ENCODE measurements at places on chromosomes 3 and 15.

DNA sequence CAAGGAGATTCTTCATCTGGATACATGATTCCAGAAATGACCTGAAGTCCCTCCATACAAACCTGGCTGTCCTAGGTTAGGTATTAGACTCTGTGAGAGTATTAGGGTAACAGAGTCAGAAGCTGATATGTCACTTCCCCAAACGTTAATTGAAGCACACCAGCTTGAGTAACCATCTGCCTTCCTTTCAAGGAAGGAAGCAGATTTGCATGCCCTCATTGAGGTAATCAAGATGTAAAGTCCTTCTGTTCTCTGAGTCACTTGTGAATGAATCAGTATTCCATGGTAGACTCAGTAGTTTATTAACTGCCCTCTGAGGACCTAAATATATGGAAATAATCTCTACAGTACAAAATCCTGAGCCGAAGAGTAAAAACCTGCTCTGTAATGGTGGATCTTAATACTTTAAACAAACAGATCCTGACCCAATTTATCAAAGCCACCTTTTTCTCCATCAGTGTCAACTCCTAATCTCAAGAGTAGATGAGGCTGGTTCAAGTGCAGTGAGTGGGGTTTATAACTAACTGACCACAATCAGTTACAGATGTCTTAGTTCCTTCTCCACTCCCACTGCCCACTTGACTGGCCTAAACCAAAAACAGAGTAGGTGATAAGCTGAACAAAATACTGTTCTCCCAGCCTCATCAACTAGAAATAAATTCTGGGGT, 246.2 kb upstream of the CHRM5 start:
- DNase-seq: no peak

DNA sequence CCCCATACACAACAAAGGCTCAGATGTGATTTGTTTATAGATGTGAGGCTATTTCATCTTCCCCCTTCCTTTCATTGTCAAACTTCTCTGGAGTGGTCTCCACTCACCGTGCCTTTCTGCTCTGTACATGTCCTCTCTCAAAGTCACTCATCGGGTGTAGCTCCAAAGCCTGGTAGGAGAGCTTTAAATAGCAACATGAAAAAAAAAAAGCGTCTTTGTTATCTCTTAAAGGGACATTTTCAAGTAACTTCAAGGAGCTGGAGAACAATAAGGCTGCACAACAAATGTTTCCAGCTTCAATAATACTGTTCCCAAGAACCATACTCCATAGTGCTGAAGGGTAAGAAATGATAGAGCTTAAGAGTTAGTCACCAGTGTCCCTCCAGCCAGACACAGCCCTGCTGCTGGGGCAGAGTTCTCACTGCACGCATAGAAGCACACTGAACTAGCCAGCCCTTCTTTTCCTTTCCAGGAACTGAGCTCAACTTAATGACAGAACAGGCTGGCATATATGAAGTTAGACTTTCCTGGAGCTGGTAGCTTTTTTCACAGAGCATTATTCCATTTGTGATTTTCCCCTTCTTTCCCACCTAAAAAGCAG, 8.1 kb downstream of the FBXO40 start:
- no peak for DNase-seq

DNA sequence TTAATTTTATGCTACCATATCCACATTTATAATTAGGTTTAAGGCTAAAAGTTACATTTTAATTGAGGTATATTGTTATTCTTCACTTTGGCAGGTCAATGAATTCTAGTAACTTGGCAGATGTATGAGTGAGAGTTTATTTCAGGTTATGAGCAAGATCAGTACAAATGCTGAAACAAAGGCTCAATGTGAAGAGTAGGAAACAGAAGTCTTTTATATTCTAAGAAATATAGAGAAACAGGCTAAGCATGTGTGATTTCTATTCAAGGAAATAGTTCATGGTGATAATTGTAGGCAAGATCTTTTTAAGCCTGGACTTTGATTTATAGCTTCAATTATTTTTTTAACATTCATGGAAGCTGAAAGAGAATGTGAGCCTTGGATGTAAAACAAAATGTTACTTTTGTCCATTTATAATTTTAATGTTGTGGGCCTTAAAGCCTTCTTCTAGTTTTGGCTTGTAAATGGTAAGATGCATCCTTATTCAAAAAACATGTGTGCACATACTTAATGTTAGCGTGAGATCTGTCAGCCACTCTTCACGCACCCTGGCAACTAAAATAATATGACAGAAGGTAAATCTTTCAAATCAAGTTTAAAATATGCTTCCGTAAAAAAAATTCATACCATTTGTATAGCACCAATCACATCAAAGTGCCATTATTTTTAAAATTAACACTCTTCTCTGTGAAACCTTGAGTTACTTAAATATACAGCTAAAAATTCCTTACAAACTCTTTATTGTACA, 22.8 kb upstream of the OSTN start:
- DNase-seq: no peak

GRCh38 chr3:167787440-167787839, 51.9 kb downstream of the SERPINI1 start:
- DNase-seq: no peak

GRCh38 chr15:66635006-66635405, 67.0 kb upstream of the SMAD6 start:
- no peak for DNase-seq

- DNase-seq: no peak
These were observed 207.6 kb upstream of the AZI2 start for GRCh38 chr3:28556195-28556594.

DNA sequence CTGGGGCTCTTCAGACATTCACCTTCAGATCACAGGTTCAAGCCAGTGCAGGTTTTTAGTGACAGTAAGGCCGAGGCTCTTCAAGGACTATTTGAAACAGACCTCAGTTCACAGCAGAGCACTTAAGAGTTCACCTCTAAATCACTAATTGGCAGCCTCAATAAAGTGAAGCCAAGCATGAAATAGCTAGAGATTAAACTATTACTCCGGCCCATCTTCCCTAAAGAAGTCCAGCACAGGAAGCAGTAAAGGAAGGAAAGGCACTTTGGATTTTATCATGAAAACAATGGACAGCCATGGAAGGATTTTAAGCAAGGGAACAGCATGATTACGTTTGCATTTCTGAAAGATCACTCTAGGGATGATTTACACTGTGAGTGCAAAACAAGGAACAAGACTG, 27.6 kb upstream of the ARL6 start:
- no peak for DNase-seq

- no peak for DNase-seq
These were observed 7.9 kb downstream of the KIF9 start for GRCh38 chr3:47274652-47275051.

GRCh38 chr3:47910777-47911440, 105.3 kb downstream of the MAP4 start:
- no peak for DNase-seq

- DNase-seq: no peak
These were observed 25.2 kb upstream of the C2CD4B start for GRCh38 chr15:62190274-62190673.

- DNase-seq: no peak
These were observed 411.2 kb upstream of the TBL1XR1 start for GRCh38 chr3:177608443-177608842.

GRCh38 chr15:71104636-71105035, 10.6 kb upstream of the THSD4 start:
- no peak for DNase-seq

DNA sequence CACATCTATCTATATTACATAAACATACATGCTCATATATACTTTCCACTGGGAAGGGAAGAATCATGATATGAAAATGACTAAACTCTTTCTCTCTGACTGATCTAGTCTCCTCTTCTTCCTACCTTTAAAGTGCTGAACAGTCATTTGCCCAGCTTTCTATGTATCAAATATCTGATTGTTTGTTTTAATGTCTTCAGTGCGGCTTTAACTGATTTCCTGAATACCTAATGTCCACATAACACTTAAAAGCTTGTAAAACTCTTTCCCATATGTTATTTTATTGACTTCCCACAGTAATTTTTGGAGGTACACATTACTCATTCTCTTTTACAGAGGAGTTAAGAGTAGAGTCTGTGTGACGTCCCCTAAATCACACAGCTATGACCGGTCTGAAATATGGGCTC, 28.2 kb downstream of the CPOX start:
- no peak for DNase-seq

GRCh38 chr3:100503448-100503847, 11.0 kb downstream of the TMEM45A start:
- DNase-seq: no peak

DNA sequence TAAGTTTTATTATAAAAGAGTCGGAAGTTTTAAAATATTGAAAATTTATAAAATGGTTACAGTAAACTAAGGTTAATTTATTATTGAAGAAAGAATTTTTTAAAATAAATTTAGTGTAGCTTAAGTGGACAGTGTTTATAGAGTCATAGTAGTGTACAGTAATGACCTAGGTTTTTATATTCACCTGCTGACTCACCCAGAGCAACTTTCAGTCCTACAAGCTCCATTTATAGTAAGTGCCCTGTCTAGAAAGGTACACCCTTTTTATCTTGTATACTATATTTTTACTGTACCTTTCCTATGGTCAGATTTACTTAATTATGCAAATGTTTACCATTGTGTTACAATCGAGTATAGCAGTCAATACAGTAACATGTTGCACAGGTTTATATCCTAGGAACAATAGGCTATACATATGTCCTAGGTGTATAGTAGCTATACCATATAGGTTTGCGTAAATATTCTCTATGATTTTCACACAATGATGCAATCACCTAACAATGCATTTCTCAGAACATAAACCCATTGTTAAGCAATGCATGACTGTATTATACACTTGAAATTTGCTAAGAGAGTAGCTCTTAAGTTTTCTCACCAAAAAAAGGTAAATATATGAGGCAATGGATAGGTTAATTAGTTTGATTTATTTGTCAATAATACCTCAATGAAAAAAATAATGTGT, 106.9 kb upstream of the CD96 start:
- no peak for DNase-seq

GRCh38 chr3:126019683-126020082, 50.7 kb downstream of the ROPN1B start:
- no peak for DNase-seq

- DNase-seq: no peak
These were observed 201.1 kb downstream of the UBE2E2 start for GRCh38 chr3:23404246-23404645.
